ENCODE measurements at places on chromosomes 7 and 10.

DNA sequence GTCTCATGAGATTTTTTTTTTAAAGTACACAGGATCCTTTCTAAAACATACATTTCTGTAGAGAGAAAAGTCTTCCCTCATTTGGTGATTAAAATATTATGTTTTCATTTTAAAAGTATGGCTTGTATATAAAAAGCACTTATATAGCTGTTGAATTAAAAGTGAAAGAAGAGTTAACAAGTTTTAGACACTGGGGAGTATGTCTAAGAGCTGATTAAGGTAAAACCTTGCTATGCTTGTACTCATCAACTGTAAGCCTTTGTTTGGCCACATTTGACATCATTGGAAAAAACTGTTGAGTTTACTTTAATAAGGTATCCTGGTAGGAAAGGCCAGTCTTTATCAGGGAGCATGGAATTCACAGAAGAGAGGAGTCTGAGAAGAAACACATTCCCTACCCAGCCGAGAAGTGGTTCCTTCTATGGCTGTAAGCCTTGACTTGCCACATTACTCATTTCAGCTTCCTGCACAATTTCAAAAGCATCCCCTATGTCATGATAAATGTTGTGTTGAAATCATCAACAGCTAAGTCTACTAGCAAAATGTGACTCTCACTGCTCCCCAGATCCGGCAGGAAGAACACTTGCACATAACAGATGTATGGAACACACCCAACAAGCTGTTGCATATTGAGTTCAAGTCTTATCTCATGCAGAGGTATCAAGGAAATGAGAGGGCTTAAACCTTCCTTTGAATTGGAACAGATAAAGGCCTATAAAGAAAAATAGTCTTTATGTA lies 171.8 kb upstream of the CDK1 start:
- H3K4me1 ChIP-seq = no peaks in the 10 kb centered on the region
- H3K27ac ChIP-seq = no peak overlapping the region
- no peak overlapping the region for H3K4me3 ChIP-seq
- DNase-seq = no peak
- no peaks in the 10 kb centered on the region for H3K27me3 ChIP-seq
- H3K36me3 ChIP-seq = no peaks in the 10 kb centered on the region

- peaks cover 5% of the 10 kb centered on the region for H3K36me3 ChIP-seq
- peaks cover 10% of the 10 kb centered on the region for H3K27me3 ChIP-seq
- no peak overlapping the region for H3K4me3 ChIP-seq
- H3K4me1 ChIP-seq = no peaks in the 10 kb centered on the region
- no peak for DNase-seq
These were observed 13.2 kb upstream of the PTER start for GRCh38 chr10:16423599-16423998.

GRCh38 chr10:45441239-45442190 lies 67.5 kb downstream of the ALOX5 start:
- peaks cover 26% of the 10 kb centered on the region for H3K36me3 ChIP-seq
- no peak for DNase-seq
- H3K4me1 ChIP-seq = peaks cover 47% of the 10 kb centered on the region
- no peaks in the 10 kb centered on the region for H3K27me3 ChIP-seq
- H3K4me3 ChIP-seq = no peak overlapping the region
- H3K27ac ChIP-seq = peak overlapping the region; percentile 82

DNA sequence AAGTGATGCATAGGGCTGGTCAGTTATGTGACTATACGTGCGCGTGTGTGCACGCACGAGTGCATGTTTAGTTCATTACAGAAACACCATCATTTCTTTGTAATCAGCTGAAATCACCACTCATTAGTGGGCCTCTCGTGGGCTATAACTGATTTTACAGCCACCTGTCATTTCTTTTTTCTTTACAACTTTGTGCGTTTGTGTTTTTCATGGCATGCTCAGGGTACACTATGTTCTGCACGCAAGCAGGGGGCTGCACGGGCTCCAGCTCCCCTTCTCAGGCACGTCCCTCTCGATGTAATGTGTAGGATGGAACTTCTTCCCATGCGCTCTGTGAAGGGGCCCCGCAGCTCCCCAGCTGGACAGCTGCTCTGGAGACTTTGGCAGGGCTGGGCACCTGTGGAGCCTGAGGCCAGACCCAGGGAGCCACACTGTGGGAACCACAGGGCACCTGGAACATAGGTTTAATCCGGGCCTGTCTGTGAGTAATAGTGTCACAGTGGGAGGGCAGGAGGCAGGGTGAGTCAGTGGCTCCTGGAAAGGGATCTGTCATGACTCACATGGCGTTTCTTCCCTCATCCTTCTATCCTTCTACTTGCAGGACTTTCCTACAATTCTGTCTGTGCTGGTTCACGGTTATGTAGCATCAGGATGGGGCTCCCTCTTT lies 4.9 kb downstream of the GCK start:
- H3K4me1 ChIP-seq = peaks cover 4% of the 10 kb centered on the region
- DNase-seq = no peak
- no peaks in the 10 kb centered on the region for H3K36me3 ChIP-seq
- H3K27me3 ChIP-seq = no peaks in the 10 kb centered on the region
- no peak overlapping the region for H3K27ac ChIP-seq

- no peak for DNase-seq
- H3K4me1 ChIP-seq = peaks cover 4% of the 10 kb centered on the region
- H3K27ac ChIP-seq = no peak overlapping the region
- no peaks in the 10 kb centered on the region for H3K36me3 ChIP-seq
- peaks cover 64% of the 10 kb centered on the region for H3K27me3 ChIP-seq
These were observed 6.2 kb upstream of the GRID1 start for GRCh38 chr10:86372784-86373239.

- H3K36me3 ChIP-seq = no peaks in the 10 kb centered on the region
- H3K4me1 ChIP-seq = no peaks in the 10 kb centered on the region
- no peaks in the 10 kb centered on the region for H3K27me3 ChIP-seq
- DNase-seq = no peak
These were observed 25.8 kb upstream of the FAM13C start for GRCh38 chr10:59387951-59388670.

DNA sequence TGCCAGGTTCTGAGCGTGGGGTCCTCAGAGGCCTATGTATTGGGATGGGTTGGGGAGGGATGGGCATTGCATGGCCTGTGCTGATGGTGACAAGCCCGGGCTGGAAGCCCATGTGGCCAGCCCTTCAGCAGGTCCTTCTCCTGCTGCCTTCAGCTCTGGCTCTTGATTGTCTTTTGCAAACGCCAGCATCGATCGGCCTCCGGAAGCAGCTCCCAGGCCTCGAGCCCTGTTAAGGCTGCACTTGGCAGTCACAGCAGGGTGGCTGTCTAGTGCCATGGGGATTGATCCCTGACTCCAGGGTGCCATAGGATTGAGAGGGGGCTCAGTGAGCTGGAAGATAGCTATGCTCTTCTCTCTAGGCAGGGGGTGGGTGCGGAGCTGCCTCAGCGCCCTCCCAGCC lies 51.4 kb downstream of the CDH23 start:
- DNase-seq = no peak
- no peak overlapping the region for H3K4me3 ChIP-seq
- no peaks in the 10 kb centered on the region for H3K27me3 ChIP-seq
- H3K36me3 ChIP-seq = no peaks in the 10 kb centered on the region
- H3K4me1 ChIP-seq = no peaks in the 10 kb centered on the region

- H3K4me1 ChIP-seq = peaks cover 34% of the 10 kb centered on the region
- no peak for DNase-seq
These were observed 108.5 kb upstream of the ANLN start for GRCh38 chr7:36280840-36281812.

DNA sequence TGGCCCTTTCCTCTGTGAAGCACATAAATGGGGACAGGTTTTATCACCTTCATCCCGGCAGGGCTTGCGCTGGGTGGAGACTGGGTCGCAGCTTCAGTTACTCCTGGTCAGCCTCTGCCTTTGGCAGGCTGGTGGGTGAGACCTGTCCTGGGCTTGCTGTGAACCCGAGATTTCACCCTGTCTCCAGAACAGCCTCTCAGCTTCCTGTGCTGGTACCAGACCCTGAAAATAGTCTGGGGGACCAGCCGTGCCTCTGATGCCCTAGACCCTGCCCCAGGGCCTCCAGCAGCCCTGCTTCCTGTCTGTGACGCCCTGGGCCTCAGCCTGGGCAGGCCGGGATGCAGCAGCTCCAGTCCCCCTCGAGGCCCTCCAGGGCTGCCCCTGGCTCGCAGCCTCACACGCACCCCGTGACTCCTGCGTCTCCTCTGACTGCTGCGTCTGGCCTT lies 13.2 kb upstream of the PWWP2B start:
- H3K4me3 ChIP-seq = no peak overlapping the region
- H3K27ac ChIP-seq = no peak overlapping the region
- no peak for DNase-seq
- H3K36me3 ChIP-seq = peaks cover 4% of the 10 kb centered on the region
- peaks cover 11% of the 10 kb centered on the region for H3K4me1 ChIP-seq

DNA sequence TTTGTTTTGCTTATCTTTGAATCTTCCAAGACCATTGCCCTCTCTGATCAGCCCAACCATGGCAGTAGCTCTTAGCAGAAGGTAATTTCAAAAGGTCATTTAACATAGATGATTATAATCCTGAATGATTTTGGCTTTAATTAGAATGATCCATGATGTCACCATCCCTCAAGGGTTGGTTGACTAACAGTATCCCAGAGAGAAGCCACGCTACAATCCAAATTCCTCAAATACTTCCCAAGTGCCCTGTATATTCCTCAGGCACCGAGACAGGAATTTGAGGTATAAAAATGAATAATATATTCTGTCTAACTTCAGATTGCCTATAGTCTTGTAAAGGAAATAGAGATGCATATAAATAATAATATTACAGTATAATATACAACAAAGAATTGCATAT lies 42.1 kb upstream of the TMEM196 start:
- no peaks in the 10 kb centered on the region for H3K4me1 ChIP-seq
- no peak overlapping the region for H3K4me3 ChIP-seq

DNA sequence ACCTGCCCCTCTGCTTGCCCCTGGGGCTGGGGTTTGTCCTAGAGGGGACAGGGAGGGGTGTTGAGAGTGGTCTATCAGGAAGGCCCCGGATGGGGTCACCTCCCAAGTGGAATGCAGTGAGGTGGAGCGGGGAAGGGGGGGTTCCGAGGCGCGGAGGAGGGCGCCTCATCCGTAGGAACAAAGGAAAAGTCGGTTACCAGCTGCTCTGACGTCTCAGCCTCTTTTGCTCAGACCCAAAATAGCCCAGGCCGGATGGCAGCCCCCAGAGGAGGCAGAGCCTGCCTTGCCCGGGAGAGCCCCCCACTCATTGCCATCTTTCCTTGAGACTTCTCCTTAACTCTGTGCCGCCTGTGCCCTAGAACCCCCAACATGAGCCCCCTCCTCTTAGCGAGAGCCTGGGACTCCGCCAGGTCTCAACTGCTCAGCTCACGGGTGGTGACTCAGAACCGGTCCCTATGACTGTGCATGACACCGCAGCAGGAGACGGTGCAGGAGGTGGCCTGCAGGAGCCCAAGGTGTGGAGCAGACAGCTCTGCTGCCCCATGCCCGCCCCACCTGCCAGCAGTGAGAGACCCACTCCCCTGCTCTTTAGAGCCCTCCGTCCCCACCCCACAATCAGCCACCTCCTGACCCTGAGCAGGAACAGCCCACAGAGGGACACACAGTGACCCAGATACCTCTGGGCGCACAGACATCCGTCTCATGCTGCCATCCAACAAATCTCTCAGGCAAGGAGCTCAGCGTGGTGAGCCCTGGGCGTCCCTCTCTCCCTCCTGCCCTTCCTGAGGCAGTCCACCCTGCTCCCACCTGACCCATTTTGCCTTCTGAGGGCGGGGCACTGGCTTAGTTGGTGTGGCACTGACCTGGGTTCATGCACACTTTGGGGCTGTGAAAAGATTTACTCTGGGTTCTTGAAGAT lies 13.1 kb downstream of the STX1A start:
- H3K4me3 ChIP-seq = no peak overlapping the region
- H3K27ac ChIP-seq = peak overlapping the region; percentile 70
- peaks cover 26% of the 10 kb centered on the region for H3K4me1 ChIP-seq
- H3K27me3 ChIP-seq = peaks cover 19% of the 10 kb centered on the region

- no peaks in the 10 kb centered on the region for H3K27me3 ChIP-seq
- H3K4me3 ChIP-seq = no peak overlapping the region
- no peaks in the 10 kb centered on the region for H3K36me3 ChIP-seq
- no peak for DNase-seq
- H3K4me1 ChIP-seq = peaks cover 9% of the 10 kb centered on the region
These were observed 22.5 kb downstream of the CAV1 start for GRCh38 chr7:116547347-116547746.

- peaks cover 17% of the 10 kb centered on the region for H3K4me1 ChIP-seq
- no peak overlapping the region for H3K27ac ChIP-seq
- no peak for DNase-seq
- no peak overlapping the region for H3K4me3 ChIP-seq
- no peaks in the 10 kb centered on the region for H3K27me3 ChIP-seq
These were observed 118.7 kb downstream of the RALA start for GRCh38 chr7:39741942-39742623.

- no peak overlapping the region for H3K4me3 ChIP-seq
- no peaks in the 10 kb centered on the region for H3K27me3 ChIP-seq
- no peak for DNase-seq
- peaks cover 30% of the 10 kb centered on the region for H3K36me3 ChIP-seq
These were observed 19.4 kb downstream of the HIPK2 start for GRCh38 chr7:139758388-139758787.

- H3K4me1 ChIP-seq = peaks cover under 1% of the 10 kb centered on the region
- no peak for DNase-seq
- no peak overlapping the region for H3K27ac ChIP-seq
- peaks cover 7% of the 10 kb centered on the region for H3K27me3 ChIP-seq
These were observed 51.5 kb downstream of the LAMB4 start for GRCh38 chr7:108078691-108079090.

DNA sequence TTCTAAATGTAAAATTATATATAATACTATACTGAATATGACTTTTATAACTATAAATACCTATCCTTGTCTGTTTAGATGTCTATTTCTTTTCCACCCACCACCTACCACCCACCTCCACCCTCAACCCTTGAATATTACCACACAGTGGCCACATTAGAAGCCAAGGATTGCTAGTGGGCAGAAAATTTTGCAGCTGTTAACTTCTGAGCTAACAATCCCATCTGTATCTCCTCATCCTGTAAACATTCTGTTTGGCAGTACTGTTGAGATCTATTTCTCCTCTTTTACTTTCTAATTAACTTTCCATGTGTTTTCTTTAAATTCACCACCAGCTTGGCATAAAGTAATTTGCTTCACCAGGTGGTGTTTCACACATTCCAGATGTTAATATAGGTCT lies 281.1 kb upstream of the BMPER start:
- H3K27ac ChIP-seq = no peak overlapping the region
- no peaks in the 10 kb centered on the region for H3K27me3 ChIP-seq
- peaks cover 7% of the 10 kb centered on the region for H3K36me3 ChIP-seq
- H3K4me3 ChIP-seq = no peak overlapping the region

GRCh38 chr10:117860823-117861222 lies 185.9 kb downstream of the RAB11FIP2 start:
- H3K27ac ChIP-seq = no peak overlapping the region
- H3K4me1 ChIP-seq = no peaks in the 10 kb centered on the region
- DNase-seq = no peak
- no peaks in the 10 kb centered on the region for H3K36me3 ChIP-seq

- no peak overlapping the region for H3K27ac ChIP-seq
- DNase-seq = no peak
- H3K4me3 ChIP-seq = no peak overlapping the region
These were observed 622.5 kb downstream of the TYW1 start for GRCh38 chr7:67619175-67619574.

- H3K4me1 ChIP-seq = no peaks in the 10 kb centered on the region
- no peak overlapping the region for H3K4me3 ChIP-seq
- H3K27me3 ChIP-seq = no peaks in the 10 kb centered on the region
These were observed 398.8 kb upstream of the NFE2L3 start for GRCh38 chr7:25752967-25753791.
